ENCODE measurements at places on chromosomes 5 and 9. TPM values are rescaled to one million over a fixed set of nuclear protein-coding genes. Genes with fewer than 3 reads are reported as not detected.

DNA sequence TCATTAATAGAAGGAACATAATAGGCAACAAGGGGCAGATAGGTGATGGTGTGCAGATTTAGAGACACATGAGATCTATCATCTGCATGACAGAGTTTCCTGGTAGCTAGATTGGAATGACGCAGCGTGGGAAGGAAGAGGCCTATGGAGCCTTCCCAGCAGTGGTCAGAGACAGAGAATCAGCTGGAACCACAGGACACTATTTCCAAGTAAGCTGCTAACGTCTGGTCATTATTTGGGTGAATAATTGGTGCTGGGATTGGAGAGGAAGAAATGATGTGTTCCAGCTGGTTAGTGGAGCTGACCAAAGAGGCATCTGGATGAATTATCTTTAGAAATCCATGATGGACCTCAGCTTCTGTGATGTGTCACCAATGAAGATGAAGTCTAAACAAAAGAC lies 91.2 kb upstream of the PRR16 start:
- DNase-seq, result no peak

DNA sequence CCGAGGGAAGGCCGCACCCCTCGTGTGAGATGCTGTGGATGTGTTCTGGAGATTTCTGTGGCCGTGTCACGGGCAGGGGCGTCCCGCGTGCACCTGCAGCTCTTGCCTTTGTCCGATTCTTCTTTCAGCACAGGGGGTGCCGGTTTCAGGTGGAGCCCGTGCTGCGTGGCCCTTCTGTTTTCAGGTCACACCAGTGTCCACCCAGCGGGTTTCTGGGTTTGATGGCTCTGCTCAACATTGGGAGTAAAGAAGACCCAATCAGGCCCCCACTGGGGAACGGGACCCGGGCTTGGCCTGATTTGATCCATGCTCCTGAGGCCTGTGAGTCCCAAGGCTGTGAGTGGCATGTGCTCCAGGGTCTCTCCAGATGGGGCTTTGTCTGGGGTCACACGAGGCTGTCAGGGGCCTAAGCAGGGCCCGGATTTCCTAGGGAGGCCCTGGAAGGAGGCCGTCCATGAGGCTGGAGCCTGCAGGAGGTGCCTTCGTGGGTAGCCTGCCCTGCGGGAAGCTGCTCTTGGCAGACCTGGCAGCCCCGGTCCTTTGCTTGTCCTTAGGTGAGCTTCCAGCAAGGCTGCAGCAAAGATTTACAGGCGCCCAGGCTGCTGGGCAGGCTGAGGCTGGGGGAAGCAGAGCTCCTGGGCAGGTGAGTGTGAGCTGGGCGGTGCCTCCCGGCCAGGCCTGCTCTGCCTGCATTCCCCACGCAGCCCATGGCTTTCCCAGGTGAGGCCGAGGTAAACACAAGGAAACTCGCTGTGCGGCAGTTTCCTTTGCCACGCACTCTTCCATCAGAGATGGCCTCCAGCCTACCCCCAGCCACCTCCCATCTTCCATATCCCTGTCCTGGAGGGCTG lies 12.8 kb downstream of the MRPL36 start:
- no peak for DNase-seq

Gene TMOD1
- 29.3 TPM for total RNA-seq

Gene PRR16
- 4.2 TPM for total RNA-seq

Gene ZNF484
- total RNA-seq, result 17.8 TPM

DNA sequence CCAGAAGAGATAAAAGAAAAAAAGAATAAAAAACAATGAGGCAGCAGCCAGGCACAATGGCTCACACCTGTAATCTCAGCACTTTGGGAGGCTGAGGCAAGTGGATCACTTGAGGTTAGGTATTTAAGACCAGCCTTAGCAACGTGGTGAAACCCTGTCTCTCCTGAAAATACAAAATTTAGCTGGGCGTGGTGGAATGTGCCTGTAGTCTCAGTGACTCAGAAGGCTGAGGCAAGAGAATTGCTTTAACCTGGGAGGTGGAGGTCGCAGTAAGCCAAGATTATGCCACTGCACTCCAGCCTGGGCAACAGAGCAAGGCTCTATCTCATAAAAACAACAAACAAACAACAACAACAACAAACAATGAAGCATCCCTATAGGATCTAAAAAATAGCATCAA lies 121.5 kb downstream of the HMHB1 start:
- DNase-seq, result no peak

Gene GABRP
- 0.42 TPM for total RNA-seq
